ENCODE measurements at places on chromosomes 2 and 18.

DNA sequence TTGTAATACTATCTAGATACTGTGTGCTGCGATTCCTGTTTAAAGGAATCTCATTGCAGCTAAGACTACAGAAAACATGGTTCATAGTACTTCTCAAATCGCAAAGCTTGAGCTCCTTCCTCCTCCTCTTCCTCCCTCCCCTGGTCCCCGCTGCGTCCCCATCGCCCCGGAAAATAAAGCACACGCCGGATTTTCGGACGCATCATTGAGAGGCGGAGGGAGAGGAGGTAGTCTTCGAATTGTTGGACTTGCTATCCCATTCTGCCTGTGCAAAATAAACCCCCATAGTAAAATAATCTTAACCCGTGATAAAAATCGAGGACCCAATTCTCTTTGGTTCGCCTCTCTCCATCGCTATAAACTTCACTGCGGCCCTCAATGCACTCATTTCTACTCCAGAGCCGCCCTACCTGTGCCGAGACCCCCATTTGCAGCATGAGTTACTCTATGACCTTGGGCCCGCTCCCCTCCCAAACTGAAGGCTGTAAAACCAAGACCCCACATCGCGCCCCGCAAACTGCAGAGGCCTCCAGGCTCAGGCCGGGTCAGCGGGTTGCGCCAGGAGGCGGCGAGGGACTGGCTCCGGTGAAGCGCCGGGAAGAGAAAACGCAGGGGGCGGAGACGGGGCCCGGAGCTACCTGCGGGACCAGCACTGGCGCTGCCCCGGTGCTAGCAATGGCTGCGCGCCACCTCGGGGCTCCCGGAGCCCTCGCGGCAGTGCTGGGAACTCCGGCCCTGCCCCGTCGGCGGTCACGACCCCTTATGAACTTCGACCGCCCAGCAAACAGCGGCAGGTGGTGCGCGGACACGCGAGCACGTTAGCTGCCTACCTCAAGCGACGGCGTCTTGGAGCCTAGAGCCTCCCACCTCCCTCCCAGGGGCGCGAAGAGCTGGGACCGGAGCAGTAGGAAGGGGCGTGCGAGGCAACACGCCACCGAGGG, 649 bp downstream of the ESCO1 start:
- peak; percentile 63 for DNase-seq

DNA sequence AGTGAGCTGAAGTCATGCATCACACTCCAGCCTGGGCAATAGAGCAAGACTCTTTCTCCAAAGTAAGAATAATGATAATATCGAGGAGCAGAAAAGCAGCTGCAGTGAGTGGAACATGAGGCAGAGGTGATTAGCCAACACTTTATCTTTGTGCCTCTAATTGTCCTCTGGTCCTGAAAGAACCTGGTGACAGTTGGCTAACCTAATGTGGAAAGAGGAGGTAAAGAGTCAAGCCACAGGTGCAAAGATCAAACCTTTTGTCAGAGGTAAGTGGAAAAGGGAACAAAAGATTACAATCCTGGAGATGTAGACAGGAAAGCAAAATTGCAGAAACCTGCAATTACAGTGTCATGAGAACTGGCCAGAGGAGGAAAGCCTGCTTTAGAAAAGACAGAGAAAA, 53.5 kb upstream of the LCLAT1 start:
- no peak for DNase-seq

GRCh38 chr18:3706279-3707097, 256.5 kb downstream of the TGIF1 start:
- DNase-seq = no peak

GRCh38 chr18:51397347-51397962, 200.0 kb upstream of the MEX3C start:
- DNase-seq = no peak

DNA sequence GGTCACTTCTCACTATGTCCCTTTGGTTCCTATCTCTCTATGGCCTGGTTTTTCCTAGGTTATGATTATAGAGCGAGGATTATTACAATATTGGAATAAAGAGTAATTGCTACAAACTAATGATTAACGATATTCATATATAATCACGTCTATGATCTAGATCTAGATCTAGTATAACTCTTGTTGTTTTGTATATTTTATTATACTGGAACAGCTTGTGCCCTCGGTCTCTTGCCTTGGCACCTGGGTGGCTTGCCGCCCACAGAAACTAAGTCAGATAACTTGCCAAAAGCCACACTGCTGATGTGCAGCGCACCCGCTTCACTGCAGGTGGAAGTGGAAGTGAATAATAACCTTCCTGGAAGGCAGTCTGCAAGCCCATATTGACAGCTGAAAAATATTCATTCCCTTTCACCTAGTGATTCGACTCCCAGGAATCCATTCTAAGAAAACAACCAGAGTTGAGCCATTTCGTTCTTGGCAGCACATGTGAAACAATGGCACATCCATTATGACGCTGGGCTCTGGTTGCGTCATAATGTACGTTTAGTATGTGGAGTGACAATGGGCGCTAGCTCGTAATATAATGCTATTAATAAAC, 725 bp upstream of the ANKRD53 start:
- DNase-seq = no peak

- no peak for DNase-seq
Measured at GRCh38 chr18:12599966-12600365, 57.9 kb downstream of the SPIRE1 start.

GRCh38 chr2:85992611-85993010, 103.8 kb upstream of the ST3GAL5 start:
- no peak for DNase-seq

DNA sequence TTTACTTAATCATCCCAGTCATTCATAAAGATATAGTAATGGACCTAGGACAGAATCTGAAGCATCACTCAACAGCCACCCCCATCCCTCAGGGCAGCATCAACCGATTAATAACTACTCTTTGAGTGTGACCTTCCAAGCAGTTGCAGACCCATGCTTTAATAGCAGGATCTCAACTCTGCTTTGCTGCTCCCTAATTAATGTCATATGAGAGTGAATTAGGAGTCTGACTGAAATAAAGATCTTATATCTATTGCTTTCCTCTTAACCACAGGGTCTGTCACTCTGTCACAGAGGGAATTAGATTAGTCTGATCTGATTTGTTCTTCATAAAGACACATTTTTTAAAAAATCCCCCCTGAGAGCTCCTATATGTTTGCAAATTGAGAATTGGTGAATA, 46.1 kb upstream of the LRP1B start:
- no peak for DNase-seq

- DNase-seq = no peak
Measured at GRCh38 chr2:190879474-190880377, 895 bp upstream of the GLS start.

DNA sequence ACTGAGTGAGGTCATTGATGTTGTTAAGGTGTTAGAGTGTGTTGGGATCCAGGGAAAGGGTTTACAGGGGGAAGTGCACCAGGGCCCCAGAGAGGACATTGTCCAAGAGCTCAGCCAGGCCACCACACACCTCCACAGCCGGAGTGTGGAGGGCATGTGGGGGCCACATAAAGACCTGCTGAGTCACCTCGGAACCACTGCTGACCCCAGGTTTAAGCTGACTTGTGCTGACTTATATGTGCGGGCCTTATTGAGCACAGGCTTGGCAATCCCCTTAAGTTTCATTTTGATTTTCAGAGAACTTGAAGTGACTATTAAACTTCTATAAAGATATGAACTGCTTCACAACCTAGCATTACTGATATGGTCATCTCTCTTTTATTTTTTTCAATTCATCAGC, 166.2 kb upstream of the MAP3K20 start:
- DNase-seq = no peak

GRCh38 chr2:174585657-174586252, 11.8 kb downstream of the WIPF1 start:
- no peak for DNase-seq

DNA sequence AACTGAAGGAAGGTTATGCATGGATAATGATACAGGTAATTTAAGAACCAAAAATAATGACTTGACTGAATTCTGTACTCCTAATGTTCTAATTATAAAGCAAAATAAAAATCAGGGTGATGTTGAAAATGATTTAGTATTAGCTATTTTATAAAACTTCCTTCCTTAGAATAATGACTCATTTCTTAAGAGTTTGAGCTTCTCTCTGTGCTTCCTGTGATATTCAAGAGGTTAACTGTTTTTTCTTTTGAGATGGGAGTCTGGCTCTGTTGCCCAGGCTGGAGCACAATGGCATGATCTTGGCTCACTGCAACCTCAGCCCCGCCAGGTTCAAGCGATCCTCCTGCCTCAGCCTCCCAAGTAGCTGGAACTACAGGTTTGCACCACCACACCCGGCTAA, 14.8 kb downstream of the HADHA start:
- DNase-seq = no peak

DNA sequence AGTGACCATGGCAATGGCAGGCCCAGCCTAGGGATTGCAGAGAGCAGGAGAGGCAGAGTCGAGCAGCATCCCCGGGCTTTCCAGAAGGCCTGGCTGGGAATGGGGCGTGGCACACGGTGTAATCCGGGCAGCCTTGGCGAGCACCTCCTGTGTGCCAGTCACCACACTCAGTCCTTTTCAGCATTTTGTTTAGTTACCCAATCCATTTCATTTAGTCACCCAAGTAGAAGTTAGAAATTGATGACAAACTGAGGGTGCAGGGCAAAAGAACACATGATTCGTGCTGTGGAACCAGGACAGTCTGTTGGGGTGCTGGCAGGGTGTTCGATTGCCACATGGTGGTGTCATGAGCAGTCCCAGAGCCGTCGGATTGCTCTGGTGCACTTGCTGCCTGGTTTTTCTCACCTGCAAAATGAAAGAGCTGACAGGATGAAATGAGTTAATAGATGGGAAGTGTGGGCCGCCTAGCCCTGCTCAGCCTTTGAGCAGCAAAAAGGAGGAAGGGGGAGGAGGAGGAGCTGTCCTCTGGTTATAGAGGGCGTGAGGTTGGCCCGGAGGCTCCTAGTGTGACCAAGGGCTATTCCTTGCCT, 299.4 kb downstream of the AGAP1 start:
- DNase-seq = no peak

- no peak for DNase-seq
Measured at GRCh38 chr2:59912042-59912441, 641.4 kb downstream of the BCL11A start.

DNA sequence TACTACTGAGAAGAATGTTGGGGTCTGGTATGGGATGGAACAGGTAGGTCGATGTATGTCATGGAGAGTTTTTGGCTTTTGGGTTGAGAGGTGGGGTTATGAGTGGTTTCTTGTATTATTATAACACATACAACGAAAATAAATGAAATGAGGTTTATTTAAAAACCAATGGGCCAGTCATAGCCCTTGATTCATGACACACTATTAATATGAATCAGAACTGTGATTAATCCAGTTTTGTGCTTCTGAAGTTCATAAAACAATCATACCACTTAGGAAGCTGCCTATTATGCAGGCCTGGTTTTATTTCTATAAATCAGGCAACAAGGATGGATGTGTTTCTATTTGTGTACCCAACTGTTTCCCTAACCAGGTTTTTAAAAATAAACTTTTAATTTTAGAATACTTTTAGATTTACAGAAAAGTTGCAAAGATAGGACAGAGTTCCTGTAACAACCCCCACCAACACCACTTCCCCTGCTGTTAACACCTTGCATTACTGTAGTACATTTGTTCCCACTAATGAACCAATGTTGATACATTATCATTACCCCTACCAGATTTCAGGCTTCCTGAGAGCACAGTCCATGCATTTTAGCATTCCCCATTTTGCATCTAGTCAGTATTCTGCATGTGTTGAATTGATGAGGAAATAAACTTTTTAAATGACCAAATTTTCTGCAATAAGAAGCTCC, 37.5 kb upstream of the NCOA1 start:
- DNase-seq = no peak

- no peak for DNase-seq
Measured at GRCh38 chr2:205637779-205638503, 44.4 kb upstream of the NRP2 start.

- no peak for DNase-seq
Measured at GRCh38 chr2:71452565-71452964, 796 bp upstream of the DYSF start.

DNA sequence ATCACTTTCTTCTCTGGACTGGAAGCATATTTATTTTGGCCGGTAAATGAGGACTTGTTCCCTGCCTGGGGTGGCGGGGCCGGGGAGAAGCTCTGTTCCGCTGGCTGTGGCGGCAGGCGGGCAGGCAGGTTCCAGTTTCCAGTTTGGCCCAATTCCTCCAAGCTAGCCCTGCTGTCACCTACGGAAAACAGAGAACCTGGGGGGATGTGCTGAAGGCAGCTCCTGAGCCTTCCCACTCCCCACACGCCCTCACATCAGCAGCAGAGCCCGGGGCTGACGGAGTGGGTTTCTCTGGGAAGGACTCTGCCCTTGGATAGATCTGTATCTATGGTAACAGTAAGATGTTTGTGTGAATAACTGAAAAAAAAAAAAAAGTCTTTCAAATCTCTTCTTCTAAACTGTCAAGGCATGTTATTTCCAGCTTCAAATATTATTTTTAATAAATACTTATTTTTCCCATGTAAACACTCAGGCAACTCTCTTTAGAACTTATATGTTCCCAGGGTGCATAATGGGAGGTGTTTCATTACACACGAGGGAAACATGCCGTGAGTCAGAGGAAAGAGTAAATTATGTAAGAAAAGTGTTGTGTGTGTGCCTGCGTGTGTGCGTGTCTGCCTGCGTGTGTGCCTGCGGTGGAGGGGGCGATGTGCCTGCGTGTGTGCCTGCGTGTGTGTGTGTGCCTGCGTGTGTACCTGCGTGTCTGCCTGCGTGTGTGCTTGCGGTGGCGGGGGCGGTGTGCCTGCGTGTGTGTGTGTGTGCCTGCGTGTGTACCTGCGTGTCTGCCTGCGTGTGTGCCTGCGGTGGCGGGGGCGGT, 116.1 kb upstream of the ZNF516 start:
- DNase-seq = no peak

DNA sequence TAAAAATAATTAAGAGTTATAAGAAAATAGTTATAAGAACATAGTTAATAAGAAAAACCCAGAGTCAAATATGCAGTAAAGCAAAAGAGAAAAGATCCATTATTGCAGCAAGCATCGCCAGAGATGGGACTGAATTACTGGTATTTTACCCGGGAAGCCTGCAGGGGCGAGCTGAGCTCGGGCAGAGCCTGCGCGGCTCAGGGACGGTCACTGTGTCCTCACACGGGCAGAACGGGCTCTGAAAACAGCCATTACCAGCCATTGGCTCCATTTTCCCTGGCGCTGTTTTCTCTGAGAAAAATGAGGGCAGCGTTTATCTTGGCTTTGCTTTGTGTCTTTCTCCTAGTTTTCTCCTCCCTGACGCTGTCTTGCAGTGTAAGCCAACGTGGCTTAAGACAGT, 95.3 kb upstream of the ALKAL2 start:
- peak; percentile 37 for DNase-seq

- no peak for DNase-seq
Measured at GRCh38 chr2:128654408-128654807, 335.7 kb upstream of the HS6ST1 start.

- DNase-seq = no peak
Measured at GRCh38 chr2:157592948-157593347, 35.7 kb downstream of the ACVR1C start.

GRCh38 chr18:63315131-63315662, 4.4 kb downstream of the BCL2 start:
- DNase-seq = no peak

DNA sequence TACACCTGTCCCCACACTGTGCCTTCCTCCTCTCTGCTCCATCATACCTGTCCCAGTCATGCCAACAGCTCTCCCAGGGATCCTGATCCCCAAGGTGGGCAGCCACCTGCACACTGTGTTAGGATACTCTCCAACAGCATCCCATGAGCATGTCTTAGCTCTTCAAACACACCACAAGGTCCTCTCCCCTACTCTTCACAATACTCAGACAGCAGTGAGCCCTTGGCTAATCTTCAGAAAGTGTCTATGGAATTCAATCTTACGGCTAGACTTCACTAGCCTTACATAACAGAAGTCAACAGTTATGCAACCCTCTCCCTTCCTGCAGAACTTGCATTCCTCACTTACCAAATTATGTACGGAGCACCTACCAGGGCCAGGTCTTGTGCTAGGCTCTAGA, 79.9 kb downstream of the MYO5B start:
- DNase-seq = no peak
